ENCODE measurements at places on chromosomes 13 and 19.

- no peak for DNase-seq
These were observed 630 bp downstream of the COQ8B start for GRCh38 chr19:40716031-40716481.

GRCh38 chr13:50127726-50128291 lies 112.6 kb downstream of the KCNRG start:
- DNase-seq = peak; percentile 44

DNA sequence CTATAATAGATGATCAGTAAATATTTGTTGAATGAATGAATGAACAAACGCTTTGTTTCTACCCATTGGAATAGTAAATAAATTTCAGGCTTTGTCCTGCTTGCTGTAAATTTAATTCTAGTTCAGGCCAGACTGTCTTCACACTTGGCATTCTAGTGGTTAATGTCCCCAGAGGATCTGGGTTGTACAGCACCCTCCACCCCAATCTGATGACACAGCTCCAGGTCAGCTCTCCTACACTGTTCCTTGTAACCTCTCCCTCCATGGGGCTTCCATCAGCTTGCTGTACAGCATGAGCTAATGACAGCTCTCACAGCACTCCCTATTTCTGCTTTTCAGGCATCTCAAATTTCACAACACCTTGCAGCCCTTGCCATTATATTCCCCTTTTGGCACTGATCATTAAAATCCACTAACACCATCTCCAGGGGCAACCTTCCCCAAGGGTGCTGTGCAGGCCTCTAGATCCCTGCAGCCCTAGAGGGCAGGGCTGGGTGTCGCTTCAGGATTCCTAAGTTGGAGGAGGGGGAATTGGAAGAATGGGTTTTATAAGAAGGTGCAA lies 12.7 kb upstream of the KL start:
- no peak for DNase-seq

DNA sequence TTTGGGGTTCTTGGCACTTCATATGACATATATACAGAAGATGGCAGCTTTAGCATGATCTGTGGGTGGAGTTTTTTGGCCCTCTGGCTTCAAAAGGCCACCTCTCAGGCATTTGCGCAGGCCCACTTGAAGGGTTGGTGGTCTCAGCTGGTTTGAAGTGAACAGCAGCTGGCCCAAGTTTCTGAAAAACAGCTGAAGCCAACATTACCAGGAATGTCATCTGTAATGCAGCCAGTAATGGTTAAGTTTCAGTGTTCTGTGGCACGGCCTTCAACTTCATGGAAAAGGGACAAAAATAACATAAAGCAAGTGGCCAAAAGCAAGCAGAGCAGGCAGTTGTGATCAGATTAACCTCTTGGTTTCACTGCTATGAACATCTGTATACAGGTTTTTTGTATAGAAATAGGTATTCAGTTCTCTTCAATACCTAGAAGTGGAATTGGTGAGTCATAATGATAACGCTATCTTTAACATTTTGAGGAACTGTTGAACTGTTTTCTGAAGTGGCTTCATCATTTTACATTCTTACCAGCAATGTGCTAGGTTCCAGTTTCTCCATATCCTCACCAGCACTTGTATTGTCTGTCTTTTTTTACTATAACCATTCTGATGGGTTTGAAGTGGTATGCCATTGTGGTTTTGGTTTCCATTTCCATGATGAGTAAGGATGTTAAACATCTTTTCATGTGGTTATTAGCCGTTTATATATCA lies 245.4 kb downstream of the SHISA2 start:
- DNase-seq = no peak

- peak; percentile 99 for DNase-seq
These were observed 8.7 kb downstream of the HOMER3 start for GRCh38 chr19:18932216-18932841.
